Spinal cord (tissue), 10 donors: ENCODE measurements at places on chromosomes 11 and 22.

DNA sequence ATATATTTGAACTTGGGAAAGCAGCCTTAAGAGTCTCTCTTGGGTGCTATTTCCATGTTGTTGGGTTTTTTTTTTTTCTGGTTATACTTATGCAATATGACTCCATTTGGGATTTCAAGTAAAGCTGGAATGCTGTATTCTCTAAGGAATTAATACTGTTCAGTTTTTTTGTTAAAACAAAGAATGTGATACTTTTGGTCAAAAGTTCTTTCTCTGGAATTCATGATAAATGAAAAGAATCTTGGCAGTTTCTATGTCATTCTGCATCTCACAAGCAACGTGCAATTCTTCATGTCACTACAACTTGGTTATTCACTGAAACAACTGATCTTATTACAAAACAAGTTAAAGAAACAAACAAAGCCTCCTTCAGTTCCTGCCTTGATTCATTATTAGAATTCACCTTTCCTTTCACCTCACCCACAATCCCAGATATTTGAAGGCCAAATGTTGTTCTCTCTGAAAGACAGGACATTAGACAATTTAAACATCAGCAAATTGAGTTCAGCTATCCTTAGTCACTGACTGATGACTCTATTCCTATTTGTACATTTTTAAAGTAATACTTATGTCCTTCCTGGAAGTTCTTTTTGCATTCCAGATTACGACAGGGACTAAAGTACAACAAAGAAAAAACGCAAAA lies 176.2 kb downstream of the SBF2 start:
- DNase-seq = no peak

DNA sequence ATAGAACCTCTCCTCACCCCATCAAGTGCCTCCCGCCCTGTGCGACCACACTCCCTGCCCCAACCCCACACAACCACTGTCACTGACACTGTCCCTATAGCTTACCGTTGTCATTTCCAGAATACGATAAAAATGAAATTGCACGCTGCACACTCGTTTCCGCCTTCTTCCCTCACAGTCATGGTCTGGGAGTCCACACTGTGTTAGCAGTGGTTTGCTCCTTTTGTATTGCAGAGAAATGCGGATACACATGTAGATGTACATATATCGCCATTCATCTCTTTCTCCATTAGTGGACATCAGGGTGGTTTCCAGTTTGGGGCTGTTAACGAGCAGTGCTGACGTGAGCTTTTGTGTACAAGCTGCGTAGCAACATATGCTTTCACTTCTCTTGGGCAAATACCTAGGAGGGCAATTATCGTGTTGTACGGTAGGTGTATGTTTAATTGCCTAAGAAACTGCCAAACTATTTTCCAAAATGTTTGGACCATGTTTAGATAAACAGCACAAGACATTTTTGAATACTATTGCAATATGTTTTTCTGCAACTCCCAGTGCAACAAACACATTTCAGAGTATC lies 59.2 kb upstream of the CD5 start:
- no peak for DNase-seq

GRCh38 chr22:33792832-33793231 lies 127.4 kb downstream of the LARGE1 start:
- peak; percentile 68 for DNase-seq

- DNase-seq = no peak
These were observed 45.1 kb upstream of the TSPAN18 start for GRCh38 chr11:44681698-44682097.

- DNase-seq = no peak
These were observed 1.2 kb downstream of the DDX17 start for GRCh38 chr22:38504731-38505540.

GRCh38 chr11:102234779-102235439 lies 82.4 kb upstream of the BIRC3 start:
- DNase-seq = peak; percentile 11

DNA sequence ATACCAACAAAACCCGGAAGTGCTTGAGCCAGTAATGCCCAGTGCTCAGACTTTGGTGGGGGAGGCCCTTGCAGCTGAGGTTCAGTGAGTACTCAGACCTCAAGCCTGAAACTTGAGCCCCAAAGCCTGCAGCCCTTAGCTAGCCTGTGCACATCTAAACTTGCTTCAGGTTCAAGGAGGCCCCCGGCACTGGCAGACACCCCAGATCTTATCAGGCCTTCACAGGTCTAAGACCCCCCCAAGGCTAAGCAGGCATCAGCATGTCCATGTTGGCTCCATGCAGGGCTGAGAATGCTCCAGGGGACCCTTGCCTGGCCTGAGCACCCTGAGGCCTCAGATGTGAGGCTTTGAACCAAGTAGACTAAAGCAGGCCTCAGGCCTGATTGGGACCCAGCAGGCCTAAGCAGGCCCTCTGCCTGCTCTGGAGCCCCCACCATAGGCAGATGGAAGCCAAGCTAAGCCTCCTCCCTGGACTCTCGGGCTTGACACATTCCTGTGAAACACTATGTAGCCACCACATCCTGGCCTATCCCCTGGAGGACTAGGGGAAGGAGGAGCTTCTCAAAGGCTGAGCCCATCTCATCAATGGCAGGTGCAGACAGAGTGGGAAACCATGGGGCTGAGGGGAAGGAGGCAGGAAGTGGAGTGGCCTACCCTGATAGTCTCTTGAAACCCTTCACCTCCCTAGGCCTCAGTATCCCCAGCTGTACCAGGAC lies 1.2 kb upstream of the CASTOR1 start:
- no peak for DNase-seq

DNA sequence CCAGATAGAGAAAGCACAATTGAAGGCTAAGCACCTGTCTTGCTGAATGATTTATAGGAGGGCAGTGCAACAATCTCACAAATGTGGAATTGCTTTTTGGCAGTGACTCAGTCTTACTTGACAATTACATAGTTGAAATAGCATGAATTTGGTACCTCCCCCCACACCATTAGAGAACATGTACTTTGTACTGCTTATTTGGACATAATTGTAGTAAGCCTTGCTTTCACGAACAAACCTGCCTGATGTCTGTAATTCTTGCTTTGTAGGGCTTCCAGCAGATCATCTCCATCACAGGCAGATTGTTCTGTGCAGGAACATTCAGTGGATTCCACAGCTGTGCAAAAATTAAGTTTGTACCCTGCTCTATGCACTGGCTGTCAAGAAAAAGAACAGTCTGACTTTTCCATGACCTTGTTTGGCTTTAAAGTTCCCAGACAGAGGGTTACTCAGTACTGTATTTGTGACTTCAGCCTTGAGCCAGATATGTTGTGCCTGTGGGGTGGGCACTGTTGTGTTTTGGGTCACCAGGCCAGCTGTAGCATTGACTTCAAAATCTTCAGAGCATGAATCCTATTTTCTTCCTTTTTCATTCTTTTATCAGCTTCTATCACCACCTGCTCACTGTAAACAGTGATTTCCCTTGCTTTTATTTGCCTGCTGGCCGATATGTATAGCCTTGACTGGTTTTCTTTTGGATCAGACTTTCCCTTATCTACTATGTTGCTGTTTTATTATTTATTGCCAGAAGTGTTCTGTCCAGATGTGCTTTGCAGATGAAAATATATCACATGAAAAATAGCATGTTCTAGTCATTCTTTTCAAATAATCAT lies 941.0 kb upstream of the CHORDC1 start:
- peak; percentile 19 for DNase-seq

DNA sequence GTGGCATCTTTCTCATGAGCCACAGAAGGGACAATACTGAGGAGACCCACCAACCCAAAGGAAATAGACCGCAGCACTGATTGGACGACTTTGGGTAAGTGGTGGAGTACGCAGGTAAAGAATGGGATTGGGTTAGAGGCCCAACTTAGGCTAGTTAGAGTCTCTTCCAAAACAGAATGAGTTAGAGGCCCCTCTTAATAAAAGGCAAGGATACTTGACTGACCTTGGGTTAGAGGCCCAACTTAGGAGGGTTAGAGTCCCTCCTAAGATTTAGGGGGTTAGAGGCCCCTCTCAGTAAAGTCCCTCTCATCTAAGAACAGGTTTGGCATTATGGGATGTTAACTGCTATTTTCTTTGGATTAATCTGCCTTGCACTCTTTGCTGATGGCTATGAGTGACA lies 24.6 kb downstream of the CCKBR start:
- DNase-seq = no peak

- DNase-seq = no peak
These were observed 110.9 kb downstream of the KCNC1 start for GRCh38 chr11:17845431-17845881.

- no peak for DNase-seq
These were observed 279.8 kb downstream of the DDX10 start for GRCh38 chr11:108944471-108945178.

DNA sequence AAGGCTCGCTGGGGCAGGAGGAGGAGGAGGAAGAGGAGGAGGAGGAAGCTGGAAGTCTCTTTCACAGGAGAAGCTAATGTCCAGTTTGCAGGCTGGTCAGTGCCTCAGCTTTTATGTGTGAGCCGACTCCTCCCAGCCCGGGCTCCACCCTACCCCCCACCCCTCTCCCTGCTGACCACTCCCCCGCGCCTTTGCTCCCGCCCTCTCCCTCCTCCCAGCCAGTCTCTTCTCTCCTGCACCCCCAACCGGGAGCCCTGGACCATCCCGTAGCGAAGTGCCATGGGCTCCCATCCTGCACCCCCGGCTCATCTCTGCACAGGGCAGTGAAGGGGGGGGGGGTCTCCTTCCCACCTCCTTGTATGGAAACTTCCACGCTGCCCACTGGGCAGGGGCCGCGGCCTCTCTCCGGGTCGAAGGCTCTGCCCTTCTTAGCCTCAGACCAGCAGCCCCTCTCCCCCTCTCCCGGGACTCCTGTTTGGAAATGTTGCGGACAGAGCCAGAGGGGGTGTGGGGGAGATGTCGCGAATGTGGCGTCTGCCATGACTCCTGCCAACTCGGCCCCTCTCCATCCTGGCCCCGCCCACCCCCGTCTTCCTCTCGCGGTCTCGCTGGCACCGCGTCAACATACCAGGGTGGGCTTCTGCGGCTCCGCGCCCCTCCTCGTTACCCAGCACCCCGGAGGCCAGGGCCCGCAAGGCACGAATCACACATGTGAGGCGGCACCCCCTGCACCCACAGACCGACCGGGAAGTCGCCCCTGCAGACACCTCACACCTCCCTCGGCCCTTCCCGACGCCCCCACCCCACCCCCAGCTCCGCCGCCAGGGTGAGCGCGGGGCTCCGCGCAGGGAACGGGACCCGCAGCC lies 1.8 kb downstream of the IGF2 start:
- DNase-seq = no peak

- DNase-seq = no peak
These were observed 594.1 kb downstream of the ETS1 start for GRCh38 chr11:127993281-127993680.

GRCh38 chr11:68692115-68692514 lies 7.8 kb downstream of the GAL start:
- DNase-seq = no peak

- no peak for DNase-seq
These were observed 1.9 kb upstream of the FKBP2 start for GRCh38 chr11:64238999-64239398.

GRCh38 chr11:86798988-86799387 lies 1.4 kb upstream of the PRSS23 start:
- no peak for DNase-seq

GRCh38 chr22:42342426-42343120 lies 72.1 kb upstream of the TCF20 start:
- no peak for DNase-seq

- DNase-seq = no peak
These were observed 34.4 kb upstream of the SMTN start for GRCh38 chr22:31046539-31047226.

DNA sequence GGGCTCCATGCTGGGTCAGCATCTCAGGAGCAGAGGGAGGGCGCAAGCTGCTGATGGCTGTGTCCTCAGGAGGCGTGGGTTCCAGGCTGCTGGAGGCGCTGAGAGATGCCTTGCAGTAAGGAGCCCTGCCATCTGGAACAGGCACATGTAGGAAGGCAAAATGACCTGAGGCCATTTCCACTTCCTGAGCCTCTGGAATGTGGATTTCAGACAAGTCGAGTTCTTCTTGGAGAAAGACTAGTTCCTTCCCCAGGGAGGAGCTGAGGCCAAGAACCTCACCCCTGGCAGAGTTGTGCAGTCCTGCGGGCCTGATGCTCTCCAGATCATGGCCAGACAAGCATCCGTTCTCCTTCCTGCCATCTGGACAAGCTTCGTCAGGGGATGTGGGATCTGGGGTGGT lies 19.3 kb downstream of the HPS4 start:
- no peak for DNase-seq

- DNase-seq = no peak
These were observed 40.4 kb downstream of the ETS1 start for GRCh38 chr11:128546916-128547315.

GRCh38 chr11:105986554-105986953 lies 35.5 kb downstream of the MSANTD4 start:
- no peak for DNase-seq

DNA sequence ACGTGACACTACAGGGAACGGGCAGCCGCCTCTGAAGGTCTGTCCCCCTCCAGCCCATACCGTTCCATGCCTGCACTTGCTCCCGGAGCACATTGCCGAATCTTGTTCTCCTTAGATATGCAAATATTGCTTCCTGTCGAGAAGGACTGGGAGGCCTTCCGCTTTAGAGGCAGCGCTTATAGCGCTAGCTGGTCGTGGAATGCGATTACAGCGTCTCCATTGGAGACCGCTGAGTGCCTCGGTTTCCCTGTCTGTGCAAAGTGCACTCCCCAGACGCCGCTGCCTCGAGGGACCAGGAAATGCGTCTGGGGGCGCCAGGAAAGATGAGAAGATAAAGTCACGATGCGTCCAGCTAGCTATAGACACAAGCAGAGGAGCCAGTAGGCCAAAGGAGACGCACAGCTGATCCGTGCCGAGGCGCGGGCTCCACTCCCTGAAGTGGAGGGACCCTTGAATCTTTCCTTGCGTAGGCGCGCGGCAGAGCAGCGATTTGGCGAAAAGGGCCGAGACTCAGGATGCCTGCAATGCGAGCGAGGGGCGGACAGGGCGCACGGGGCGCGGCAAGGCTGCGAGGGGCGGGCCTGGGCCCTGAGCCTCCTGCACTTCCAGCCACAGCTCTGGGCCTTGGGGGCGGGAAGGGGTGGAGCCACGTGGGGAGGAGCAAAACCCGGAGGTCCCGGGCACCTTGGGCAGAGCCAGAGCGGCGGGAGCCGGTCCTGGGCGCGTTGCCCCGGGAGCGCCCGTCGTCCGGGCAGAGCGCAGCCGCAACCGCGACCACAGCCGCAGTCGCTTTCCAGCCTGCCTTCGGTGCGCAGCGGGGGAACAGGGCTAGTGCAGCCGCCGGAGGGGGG lies at the start of gene RASSF10:
TSS of gene RASSF10 (plus strand) at position 692 of the 851 bp plus-strand sequence. CDS start 261 bp downstream, outside the sequence.
- peak; percentile 35 for DNase-seq

GRCh38 chr11:81655351-81655750 lies 1078.3 kb downstream of the FAM181B start:
- no peak for DNase-seq
